ENCODE measurements at places on chromosomes 2 and 18.

DNA sequence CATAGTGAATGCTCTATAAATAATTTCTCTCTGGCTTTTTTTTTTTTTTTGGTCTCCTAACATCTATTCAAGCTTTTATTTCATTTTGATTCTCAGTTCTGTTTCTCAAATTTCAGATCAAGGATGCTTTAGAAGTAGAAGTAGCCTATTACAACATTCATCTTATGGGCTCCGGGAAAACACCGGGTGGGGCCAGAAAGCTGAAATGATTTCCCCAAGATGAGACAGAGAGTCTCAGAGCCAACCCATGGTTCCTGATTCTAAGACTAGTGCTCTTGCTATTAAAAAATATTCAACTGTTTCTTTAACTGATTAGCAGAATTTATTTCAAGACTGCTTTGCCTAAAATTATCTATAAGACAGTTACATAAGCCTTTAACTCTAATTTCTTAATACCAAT is 147.2 kb upstream of the CCDC68 start:
- DNase-seq: no peak

DNA sequence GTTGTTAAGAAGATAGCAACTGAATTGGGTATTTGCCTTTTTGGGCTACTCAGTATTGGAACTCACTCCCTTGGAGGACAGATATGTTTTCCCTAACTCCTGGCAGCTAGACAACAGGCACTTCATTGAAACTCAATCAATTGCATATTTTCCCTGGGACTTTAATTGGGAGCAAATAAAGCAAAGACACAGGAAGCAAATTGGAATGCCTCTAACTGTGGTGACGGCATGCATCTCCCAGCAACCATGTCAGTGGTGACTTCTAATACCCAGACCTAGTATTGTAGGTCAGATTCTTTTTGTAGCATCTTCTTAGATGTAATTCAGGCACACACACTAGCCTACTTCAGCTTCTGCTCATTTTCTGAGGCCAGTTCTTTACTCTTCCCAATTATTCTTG is 164.2 kb upstream of the SETBP1 start:
- no peak for DNase-seq

- DNase-seq: no peak
Observed at GRCh38 chr18:23585897-23586248, 433 bp downstream of the NPC1 start.

DNA sequence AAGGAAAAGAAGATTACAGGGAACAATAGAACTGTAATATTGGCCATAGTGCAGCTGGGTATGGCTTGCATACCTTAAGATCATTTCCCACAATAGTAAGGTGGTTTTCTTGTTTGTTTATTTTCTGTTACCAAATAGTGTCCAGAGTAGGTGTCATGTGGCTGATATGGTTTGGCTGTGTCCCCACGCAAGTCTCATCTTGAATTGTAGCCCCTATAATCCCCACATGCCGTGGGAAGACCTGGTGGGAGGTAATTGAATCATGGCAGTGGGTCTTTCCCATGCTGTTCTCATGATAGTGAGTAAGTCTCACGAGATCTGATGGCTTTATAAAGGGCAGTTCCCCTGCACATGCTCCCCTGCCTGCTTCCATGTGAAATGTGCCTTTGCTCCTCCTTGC is 190.1 kb downstream of the ICOS start:
- DNase-seq: no peak

GRCh38 chr2:168639018-168639417 is 163.4 kb upstream of the NOSTRIN start:
- DNase-seq: no peak

DNA sequence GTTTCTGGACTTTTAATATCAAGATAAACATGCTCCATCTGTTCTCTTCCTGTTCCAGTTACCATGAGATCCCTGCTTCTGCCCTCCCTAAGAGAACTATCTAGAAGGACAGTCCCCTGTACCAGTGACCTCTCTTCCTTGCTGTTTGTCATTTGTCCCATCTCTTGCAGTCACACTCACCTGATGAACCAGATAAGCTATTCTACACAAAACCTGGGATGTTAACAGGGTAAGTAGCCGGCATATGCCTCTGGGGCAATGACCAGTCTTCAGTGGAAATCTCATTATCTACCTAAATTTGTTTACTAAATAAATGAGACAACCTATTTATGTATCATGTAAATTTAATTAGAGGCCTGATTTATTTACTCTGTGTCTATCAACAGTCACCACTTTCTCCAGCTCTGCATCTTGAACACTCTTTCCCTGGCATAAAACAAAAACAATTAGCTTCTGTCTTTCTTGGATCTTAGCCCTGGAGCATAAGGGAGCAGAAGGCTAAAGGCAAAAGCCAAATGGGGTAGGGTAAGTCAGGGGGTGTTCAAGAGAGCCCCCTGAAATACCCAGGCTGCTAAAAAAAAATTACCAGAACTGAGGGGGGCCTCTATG is 337.7 kb downstream of the ALK start:
- DNase-seq: no peak

- no peak for DNase-seq
Observed at GRCh38 chr2:59909147-59909546, 644.3 kb downstream of the BCL11A start.

DNA sequence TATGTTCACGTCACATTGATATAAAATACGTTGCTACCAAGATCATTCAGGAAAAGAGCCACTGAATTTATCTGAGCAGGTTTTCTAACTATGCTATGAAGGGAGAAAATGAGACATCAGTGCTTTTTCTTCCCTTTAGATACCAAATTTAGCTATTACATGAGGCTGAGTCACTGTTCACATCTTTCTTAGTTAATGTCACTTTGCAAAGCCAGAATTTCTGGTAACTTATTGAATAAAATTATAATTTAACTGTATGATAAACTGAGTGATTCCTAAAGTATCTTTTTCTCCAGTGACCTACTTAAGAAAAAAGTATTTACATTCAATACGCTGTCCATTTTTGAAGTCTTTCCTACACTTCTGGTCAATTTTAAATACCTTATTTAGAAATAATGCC is 22.7 kb downstream of the C1D start:
- DNase-seq: no peak

GRCh38 chr2:46042207-46042637 is 255.0 kb upstream of the EPAS1 start:
- DNase-seq: no peak

- no peak for DNase-seq
Observed at GRCh38 chr2:184730288-184730687, 132.0 kb downstream of the ZNF804A start.

- DNase-seq: peak; percentile 22
Observed at GRCh38 chr2:172288603-172289002, 138.8 kb upstream of the ITGA6 start.

- no peak for DNase-seq
Observed at GRCh38 chr18:73791081-73791480, 356.6 kb downstream of the FBXO15 start.
